ENCODE measurements at places on chromosomes 4 and X.

GRCh38 chr4:85423431-85423830 lies 51.5 kb upstream of the ARHGAP24 start:
- DNase-seq = no peak

DNA sequence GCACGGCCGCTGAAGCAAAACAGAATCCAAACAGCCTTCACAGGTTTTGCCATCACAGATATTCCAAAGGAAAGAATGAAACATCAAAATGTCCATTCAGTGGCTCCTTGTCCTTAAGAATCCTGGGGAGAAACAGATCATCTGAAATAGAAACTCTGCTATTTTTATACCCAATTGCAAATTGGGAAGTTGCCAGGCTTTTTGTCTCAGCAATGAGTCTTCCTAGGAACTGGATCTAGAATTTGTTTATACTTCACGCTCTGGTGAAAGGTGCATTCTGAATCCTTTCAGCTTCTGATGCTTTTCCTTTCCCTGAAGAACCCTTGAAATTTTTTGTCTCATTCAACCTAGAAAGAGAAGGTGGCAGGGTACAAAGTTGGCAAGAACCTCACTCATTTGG lies 218.9 kb downstream of the FBXW7 start:
- no peak for DNase-seq

- no peak for DNase-seq
Measured at GRCh38 chr4:86506591-86506990, 87.5 kb upstream of the PTPN13 start.

DNA sequence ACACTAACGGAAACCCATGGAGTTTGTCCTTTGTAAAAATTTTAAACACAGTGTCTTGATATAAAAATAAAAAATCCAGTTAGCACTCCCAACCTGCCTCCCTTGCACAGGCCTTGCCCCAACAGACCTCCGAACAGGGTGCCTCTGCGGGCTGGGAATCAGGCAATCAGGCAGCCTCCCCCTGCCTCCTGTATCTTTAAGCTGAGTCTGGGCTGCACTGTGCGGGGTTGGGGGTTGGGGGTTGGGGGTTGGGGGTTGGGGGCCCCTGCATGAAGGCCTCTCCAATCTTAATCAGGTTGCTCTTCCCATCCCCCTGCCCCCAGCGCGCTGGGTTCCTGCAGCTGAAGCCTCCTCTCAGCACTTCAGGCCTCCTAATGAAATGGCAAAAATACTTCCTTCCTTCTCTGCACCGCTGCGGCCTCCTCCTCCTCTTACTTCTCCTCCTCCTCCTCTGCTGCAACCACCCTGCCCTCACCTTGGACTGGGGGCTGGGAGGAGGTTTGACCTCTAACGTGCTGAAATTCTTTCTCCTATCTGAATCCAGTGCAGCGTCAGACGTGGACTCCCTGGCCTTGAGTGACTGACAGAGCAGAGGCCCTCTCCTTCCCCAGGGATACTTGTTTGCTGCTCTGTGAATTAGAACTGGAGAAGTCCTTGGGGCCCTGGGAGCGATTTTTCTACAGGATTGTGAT lies 26.6 kb downstream of the NLGN3 start:
- no peak for DNase-seq

- no peak for DNase-seq
Measured at GRCh38 chr4:42216664-42217063, 64.2 kb upstream of the BEND4 start.

DNA sequence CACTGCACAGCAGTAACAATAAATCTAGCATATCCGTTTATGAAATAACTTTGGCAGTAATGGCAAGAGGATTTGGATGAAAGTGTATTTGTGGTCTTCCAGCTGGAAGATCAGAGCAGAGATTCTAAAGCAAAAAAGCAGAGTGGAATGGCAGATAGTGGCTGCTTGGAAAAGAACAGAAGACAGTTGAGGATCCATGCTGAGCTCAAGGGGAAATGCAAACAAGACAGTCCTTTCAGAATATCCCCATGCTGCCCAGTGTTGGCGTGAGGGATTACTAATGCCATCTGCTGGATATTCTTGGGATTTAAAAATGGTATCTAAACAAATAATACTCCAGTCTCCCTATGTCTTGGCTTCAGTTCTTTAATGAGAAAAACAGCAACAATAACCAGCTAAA lies 629.1 kb upstream of the ATOH1 start:
- DNase-seq = no peak

- no peak for DNase-seq
Measured at GRCh38 chrX:153649178-153649914, 2.3 kb downstream of the DUSP9 start.
